Natural killer cell treated with Interleukin-12 subunit alpha and Interleukin-12 subunit beta and Interleukin-15 and Interleukin-18, amount 100 ng/mL, for 72 hours (primary cell): ENCODE measurements at places on chromosomes 7 and 10.

- H3K27me3 ChIP-seq: no peaks in the 10 kb centered on the region
- H3K4me3 ChIP-seq: no peak overlapping the region
- H3K27ac ChIP-seq: peak overlapping the region; percentile 83
- H3K36me3 ChIP-seq: no peaks in the 10 kb centered on the region
- H3K4me1 ChIP-seq: peaks cover 42% of the 10 kb centered on the region
Observed at GRCh38 chr7:28169230-28169629, 11.4 kb downstream of the JAZF1 start.

- H3K27me3 ChIP-seq: peaks cover 15% of the 10 kb centered on the region
- peaks cover 7% of the 10 kb centered on the region for H3K4me1 ChIP-seq
- DNase-seq: no peak
- H3K36me3 ChIP-seq: peaks cover 14% of the 10 kb centered on the region
- H3K4me3 ChIP-seq: no peak overlapping the region
Observed at GRCh38 chr10:1137499-1138163, 81.4 kb downstream of the WDR37 start.

DNA sequence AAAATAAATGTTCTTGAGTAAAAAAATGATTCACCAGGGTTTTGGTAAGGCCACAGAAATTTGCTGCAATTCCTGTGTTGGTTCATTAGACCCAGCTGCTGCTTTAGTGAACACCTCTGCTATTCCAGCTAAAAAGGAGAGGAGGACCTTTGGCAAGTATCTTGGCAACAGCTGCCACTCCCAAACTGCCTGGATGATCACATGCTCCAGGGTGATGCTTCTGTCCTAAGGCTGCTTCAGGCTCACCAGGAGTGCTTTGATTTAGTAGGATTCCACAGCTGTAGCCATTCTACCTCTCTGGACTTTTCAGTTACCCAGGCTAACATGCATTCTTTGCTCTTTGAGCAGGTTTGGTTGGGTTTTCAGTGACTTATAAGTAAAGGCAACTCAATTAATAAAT is 82.6 kb upstream of the NPVF start:
- H3K27ac ChIP-seq: no peak overlapping the region
- H3K4me3 ChIP-seq: no peak overlapping the region
- no peaks in the 10 kb centered on the region for H3K4me1 ChIP-seq

- H3K36me3 ChIP-seq: no peaks in the 10 kb centered on the region
- H3K27me3 ChIP-seq: no peaks in the 10 kb centered on the region
- no peak for DNase-seq
- no peak overlapping the region for H3K4me3 ChIP-seq
- H3K4me1 ChIP-seq: peaks cover 13% of the 10 kb centered on the region
- H3K27ac ChIP-seq: no peak overlapping the region
Observed at GRCh38 chr10:100972115-100972903, 3.0 kb downstream of the SEMA4G start.

DNA sequence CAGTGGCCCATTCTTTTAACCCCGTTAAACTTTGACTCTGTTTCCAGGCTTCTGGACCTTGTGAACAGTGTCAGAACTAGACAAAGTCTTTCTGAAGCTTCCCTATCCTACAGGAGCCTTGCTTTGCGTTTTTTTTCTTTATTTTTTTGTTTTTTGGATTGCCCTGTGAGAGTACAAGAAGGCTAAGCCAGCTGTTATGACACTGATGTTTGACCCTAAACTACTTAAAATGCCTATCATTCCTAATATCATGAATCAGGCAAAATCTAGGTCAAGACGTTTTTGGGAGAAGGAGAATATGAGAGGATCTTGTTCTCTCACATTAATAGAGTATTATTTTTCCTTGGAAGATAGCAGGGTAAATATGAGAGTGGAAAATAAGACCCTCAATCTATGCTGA is 79.8 kb downstream of the EPDR1 start:
- no peak for DNase-seq
- H3K27me3 ChIP-seq: peaks cover 23% of the 10 kb centered on the region
- H3K36me3 ChIP-seq: peaks cover 6% of the 10 kb centered on the region
- H3K27ac ChIP-seq: no peak overlapping the region

- DNase-seq: no peak
- peaks cover 9% of the 10 kb centered on the region for H3K4me1 ChIP-seq
Observed at GRCh38 chr10:31867646-31868045, 61.0 kb downstream of the ARHGAP12 start.

- H3K4me1 ChIP-seq: no peaks in the 10 kb centered on the region
- H3K36me3 ChIP-seq: no peaks in the 10 kb centered on the region
- H3K4me3 ChIP-seq: no peak overlapping the region
- DNase-seq: no peak
Observed at GRCh38 chr7:104482362-104483037, 154.1 kb downstream of the LHFPL3 start.

DNA sequence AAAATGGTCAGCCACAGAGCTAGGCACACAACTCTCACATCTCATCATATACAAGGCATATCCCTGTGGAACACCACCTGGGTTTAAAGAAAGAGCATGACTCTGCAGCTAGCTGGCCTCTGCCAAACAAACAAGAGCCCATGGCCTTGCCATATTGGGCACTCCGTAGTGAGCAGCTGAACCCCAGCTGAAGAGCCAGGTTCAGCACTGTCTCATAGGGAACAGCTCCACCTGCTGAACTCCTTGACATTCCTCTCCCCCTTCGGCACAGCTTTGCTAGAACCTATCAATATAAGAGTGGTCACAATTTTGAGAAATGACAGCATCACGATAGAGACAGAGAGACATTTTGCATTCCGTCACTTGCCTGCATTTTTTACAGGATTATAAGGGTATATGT is 20.0 kb downstream of the SORCS1 start:
- H3K36me3 ChIP-seq: no peaks in the 10 kb centered on the region
- no peak overlapping the region for H3K4me3 ChIP-seq
- H3K27me3 ChIP-seq: peaks cover 7% of the 10 kb centered on the region
- no peak for DNase-seq
- no peak overlapping the region for H3K27ac ChIP-seq

GRCh38 chr7:157987906-157988305 is 599.7 kb downstream of the PTPRN2 start:
- no peaks in the 10 kb centered on the region for H3K36me3 ChIP-seq
- DNase-seq: no peak
- H3K27ac ChIP-seq: no peak overlapping the region
- no peaks in the 10 kb centered on the region for H3K4me1 ChIP-seq
- H3K27me3 ChIP-seq: no peaks in the 10 kb centered on the region

DNA sequence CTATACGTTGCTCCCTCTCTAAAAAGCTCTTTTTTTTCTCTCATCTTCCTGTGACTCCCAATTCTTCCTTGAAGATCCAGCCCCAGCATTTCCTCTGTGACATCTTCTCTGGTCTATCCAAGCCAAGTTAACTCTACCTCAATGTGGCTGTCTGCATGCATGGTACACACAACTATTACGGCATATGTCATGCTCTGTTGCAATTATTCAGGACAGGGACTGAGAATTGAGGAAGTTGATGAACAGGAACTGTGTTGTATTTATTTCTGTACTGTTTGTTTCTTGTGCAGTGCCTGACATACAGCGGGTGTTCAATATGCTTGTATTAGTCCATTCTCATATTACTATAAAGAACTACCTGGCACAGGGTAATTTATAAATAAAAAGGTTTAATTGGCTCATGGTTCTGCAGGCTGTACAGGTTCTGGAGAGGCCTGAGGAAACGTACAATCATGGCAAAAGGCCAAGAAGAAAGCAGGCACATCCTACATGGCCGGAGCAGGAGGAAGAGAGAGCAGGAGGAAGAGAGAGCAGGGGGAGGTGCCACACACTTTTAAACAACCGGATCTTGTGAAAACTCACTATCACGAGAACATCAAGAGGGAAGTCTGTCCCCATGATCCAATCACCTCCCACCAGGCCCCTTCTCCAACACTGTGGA is 6.3 kb downstream of the TRPV5 start:
- no peak for DNase-seq
- no peaks in the 10 kb centered on the region for H3K4me1 ChIP-seq
- no peak overlapping the region for H3K4me3 ChIP-seq
- no peak overlapping the region for H3K27ac ChIP-seq
- H3K36me3 ChIP-seq: no peaks in the 10 kb centered on the region

DNA sequence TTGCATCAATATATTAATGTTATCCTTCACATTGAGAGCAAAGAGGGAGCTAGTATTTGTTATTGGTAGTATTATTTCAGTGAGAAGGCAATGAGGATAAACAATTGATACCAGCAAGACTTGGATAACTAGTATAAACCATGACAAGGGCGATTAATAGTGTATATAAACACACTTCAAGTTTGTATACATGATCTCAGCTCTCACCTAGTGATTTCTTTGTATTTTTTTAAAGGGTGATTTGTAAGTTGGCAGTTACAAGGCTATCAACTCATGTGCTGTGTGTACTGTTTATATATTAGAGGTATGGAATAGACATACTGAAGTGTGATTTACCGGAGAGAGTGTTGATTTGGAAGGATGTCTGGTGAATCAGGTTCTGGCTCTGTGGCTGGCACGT is 88.0 kb downstream of the SNX10 start:
- no peaks in the 10 kb centered on the region for H3K36me3 ChIP-seq
- no peak overlapping the region for H3K27ac ChIP-seq
- H3K4me3 ChIP-seq: no peak overlapping the region
- H3K4me1 ChIP-seq: peaks cover 20% of the 10 kb centered on the region

DNA sequence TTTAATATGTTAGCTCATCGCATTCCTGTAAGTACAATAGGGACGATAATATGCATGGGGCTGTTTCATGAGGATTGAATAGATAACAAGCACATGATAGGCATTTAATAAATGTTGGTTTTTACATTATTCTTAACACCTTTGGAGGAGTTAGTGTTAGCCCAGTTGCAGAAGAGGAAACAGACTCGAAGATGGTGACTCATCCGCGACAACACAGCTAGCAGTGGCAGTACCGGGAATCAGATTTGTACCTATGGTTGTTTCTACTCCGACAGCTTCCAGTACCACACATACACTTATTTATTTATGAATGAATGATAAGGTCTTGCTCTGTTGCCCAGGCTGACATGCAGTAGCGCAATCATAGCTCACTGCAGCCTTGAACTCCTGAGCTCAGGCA is 2.9 kb downstream of the LRMDA start:
- peaks cover 29% of the 10 kb centered on the region for H3K27me3 ChIP-seq
- H3K4me1 ChIP-seq: no peaks in the 10 kb centered on the region
- H3K27ac ChIP-seq: no peak overlapping the region
- H3K36me3 ChIP-seq: no peaks in the 10 kb centered on the region
- H3K4me3 ChIP-seq: no peak overlapping the region

DNA sequence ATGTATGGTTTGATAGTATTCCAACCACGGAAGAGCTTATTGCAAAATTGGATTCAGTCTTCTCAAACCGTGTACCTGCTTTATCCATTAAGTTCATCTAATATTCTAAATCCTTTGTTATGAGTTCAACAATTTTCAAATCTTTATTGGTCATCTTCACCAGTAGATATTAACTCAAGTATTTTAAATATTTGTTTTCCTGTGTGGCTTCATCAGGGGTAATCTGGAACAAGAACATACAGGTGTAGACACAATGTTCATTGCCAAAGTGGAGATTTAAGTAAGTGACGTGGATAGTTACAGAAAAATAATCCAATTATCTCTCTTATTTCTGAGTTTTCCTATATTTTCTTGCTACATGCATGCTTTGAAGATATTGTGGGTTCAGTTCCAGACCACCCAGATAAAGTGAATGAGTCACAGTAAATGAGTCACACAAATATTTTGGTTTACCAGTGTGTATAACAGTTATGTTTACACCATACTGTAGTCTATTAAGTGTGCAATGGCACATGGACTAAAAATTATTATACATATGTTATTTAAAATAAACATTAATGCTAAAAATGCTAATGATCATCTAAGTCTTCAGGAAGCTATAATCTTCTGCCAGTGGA is 429.0 kb upstream of the POT1 start:
- no peak for DNase-seq
- no peak overlapping the region for H3K4me3 ChIP-seq
- no peak overlapping the region for H3K27ac ChIP-seq
- no peaks in the 10 kb centered on the region for H3K36me3 ChIP-seq
- no peaks in the 10 kb centered on the region for H3K27me3 ChIP-seq
- peaks cover 6% of the 10 kb centered on the region for H3K4me1 ChIP-seq

DNA sequence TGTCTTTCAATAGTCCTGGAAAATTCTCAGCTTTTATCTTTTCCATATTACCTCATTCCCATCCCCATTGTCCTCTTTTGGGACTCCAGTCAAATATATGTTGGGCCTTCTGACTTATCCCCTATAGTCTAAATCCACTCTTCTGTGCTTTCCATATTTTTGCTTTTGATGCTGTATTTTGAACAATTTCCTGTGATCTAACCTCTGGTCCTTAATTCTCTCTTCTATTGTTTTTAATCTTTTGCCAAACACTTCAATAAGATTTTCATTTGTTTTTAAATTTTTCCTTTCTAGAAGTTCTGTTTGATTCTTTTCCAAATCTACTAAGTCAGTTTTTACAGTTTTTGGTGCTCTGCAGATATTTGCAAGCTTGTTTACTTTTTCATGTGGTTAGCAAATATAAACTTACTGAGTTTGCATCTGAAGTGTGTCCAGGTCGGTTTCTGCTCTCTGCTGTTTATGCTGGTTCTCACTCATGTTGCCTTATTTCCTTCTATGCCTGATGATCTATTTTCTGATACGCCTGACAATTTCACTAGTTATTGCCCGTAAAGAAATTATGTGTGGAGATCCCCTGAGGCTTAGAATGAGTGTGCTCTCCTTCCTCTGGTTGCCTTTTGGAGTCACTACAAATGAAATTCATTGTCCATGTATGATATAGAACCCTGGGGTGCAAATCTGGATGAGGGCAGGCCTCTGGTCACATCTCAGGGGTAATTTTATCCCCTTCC is 110.4 kb downstream of the RBM20 start:
- H3K36me3 ChIP-seq: no peaks in the 10 kb centered on the region
- no peaks in the 10 kb centered on the region for H3K4me1 ChIP-seq
- no peaks in the 10 kb centered on the region for H3K27me3 ChIP-seq
- H3K27ac ChIP-seq: no peak overlapping the region
- no peak for DNase-seq
- peak overlapping the region; percentile 2 for H3K4me3 ChIP-seq

- no peaks in the 10 kb centered on the region for H3K4me1 ChIP-seq
- no peak for DNase-seq
- no peaks in the 10 kb centered on the region for H3K36me3 ChIP-seq
- H3K27ac ChIP-seq: no peak overlapping the region
- H3K27me3 ChIP-seq: no peaks in the 10 kb centered on the region
Observed at GRCh38 chr7:68861171-68861570, 737.1 kb upstream of the AUTS2 start.

- H3K4me1 ChIP-seq: no peaks in the 10 kb centered on the region
- no peak overlapping the region for H3K4me3 ChIP-seq
- no peak overlapping the region for H3K27ac ChIP-seq
- H3K36me3 ChIP-seq: no peaks in the 10 kb centered on the region
- peaks cover 17% of the 10 kb centered on the region for H3K27me3 ChIP-seq
Observed at GRCh38 chr7:141161550-141162535, 88.0 kb downstream of the TMEM178B start.

DNA sequence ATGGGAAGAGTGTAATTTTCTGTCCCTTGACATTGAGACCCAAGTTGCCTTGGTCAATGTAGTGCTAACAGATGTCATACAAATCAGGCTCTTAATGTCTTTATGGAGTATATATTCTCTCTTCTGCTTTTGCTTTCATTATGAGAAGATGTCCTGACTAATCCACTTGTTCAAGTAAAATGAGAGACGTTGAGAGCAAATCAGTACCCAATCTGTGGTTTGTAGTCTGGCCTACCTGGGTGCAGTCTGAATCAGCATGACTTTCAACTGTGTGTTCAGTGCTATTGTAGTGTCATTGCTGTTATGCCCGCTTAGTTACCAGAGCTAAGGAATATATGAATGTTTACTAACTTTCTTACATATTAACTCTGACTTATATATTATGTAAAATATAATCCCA is 612.4 kb downstream of the ANKRD7 start:
- H3K36me3 ChIP-seq: no peaks in the 10 kb centered on the region
- no peaks in the 10 kb centered on the region for H3K4me1 ChIP-seq
- H3K27ac ChIP-seq: no peak overlapping the region
- no peak for DNase-seq
